Left renal pelvis (tissue), 4 donors: ENCODE measurements at places on chromosomes 3 and 15. TPM values are rescaled to one million over a fixed set of nuclear protein-coding genes. Genes with fewer than 3 reads are reported as not detected.

GRCh38 chr15:55587321-55588069, 650 bp downstream of the PYGO1 start:
- DNase-seq = no peak

GRCh38 chr3:30604558-30604957, 1.8 kb upstream of the TGFBR2 start:
- DNase-seq = no peak

GRCh38 chr15:37112171-37112570, 11.8 kb upstream of the MEIS2 start:
- DNase-seq = no peak

DNA sequence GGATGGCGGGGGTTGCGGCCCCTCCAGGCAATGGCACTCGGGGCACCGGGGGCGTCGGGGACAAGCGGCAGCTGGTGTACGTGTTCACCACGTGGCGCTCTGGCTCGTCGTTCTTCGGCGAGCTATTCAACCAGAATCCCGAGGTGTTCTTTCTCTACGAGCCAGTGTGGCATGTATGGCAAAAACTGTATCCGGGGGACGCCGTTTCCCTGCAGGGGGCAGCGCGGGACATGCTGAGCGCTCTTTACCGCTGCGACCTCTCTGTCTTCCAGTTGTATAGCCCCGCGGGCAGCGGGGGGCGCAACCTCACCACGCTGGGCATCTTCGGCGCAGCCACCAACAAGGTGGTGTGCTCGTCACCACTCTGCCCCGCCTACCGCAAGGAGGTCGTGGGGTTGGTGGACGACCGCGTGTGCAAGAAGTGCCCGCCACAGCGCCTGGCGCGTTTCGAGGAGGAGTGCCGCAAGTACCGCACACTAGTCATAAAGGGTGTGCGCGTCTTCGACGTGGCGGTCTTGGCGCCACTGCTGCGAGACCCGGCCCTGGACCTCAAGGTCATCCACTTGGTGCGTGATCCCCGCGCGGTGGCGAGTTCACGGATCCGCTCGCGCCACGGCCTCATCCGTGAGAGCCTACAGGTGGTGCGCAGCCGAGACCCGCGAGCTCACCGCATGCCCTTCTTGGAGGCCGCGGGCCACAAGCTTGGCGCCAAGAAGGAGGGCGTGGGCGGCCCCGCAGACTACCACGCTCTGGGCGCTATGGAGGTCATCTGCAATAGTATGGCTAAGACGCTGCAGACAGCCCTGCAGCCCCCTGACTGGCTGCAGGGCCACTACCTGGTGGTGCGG, 1.9 kb downstream of the CHST2 start:
- no peak for DNase-seq

- no peak for DNase-seq
These were observed 17.6 kb downstream of the RSRC1 start for GRCh38 chr3:158127250-158128219.

GRCh38 chr3:100994187-100994586, 966 bp upstream of the ABI3BP start:
- DNase-seq = no peak

DNA sequence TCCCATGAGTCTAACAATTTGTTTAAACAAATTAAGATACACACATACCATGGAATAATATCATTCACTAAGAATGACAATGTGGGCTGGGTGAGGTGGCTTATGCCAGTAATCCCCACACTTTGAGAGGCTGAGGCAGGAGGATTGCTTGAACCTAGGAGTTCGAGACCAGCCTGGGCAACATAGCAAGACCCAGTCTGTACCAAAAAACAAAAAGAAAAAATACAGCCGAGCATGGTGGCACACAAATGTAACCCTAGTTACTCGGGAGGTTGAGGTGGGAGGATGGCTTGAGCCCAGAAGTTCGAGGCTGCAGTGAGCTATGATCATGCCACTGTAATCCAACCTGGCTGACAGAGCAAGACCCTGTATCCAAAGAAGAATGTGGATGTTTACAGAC, 4.0 kb upstream of the ZNF710 start:
- DNase-seq = no peak

- no peak for DNase-seq
These were observed 275.0 kb downstream of the NFKBIZ start for GRCh38 chr3:102124282-102124681.

DNA sequence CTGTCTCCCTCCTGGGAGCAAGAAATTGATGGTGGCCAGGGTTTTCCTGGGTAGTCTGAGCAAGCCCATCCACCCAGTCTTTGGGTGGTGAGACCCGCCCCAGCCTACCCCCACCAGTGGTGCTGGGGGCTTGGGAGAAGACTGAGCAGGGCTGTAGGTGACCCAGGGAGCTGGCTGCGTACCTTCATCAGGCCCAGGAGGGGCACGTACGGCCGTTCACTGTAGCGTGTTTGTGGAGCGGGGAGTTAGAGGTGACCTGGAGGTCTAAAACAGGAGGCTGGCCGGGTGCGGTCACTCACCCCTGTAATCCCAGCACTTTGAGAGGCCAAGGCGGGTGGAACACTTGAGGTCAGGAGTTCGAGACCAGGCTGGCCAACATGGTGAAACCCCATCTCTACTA, 11.5 kb downstream of the LOXL1 start:
- no peak for DNase-seq

DNA sequence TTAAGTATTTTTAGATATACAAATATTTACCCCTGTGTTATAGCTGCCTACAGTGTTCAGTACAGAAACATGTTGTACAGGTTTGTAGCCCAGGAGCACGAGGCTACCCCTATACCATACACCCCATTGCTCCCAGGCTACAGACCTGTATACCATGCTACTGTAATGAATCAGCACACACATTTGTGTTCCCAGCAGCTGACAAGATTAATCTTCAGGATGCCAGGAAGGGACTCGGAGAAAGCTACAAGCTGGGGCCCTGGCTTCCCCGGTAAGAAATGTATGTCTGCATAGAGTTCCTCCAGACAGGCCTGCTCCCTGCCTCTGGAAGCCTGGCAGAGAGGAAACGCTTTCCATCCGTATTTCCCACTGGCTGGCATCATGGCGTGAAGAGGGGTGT, 136.5 kb downstream of the XXYLT1 start:
- no peak for DNase-seq

DNA sequence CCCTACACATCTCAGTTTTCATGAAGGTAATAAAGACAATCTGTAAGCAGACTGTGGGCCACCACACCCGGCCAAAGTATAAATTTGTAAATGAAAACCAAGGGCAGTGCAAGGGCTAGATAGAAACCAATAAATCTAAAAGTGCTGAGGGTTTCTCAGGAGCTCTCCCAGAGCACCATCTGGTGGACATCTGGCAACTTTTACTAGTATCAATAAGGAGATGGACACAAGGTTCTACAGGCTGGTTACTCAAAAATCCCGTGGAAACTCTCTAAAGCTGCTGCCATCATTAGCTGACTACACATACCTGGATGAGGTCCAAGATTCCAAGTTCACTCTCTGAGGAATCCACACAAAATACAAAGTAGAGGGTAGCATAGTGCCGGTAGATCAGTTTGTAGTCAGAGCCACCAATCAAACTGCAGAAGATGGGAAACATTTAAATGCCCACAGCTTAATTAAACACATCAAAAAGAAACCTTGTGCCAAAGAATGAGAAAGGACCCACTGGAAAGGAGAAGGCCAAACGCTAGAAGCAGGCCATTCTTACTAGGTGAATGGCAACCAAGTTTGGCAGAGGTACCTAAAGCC, 5.5 kb downstream of the AP3S2 start:
- DNase-seq = no peak

DNA sequence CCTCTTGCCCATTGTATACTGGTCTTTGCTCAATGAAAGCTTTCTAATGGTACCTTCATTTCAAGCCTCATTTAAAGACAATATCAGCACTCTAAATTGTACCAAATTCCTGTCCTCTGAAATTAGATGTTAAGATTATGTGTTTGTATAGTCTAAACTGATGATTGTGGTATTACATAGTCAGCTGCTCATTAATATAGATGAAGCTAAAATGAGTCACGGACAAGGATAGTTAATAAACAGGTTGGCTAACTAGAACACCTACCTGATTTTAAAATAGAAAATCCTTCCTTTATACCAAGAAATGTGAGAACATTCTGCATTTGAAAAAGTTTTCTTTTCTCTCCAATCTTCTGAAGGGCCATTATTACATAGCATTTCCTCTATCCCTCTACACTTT, 2.9 kb downstream of the PRKCI start:
- no peak for DNase-seq

DNA sequence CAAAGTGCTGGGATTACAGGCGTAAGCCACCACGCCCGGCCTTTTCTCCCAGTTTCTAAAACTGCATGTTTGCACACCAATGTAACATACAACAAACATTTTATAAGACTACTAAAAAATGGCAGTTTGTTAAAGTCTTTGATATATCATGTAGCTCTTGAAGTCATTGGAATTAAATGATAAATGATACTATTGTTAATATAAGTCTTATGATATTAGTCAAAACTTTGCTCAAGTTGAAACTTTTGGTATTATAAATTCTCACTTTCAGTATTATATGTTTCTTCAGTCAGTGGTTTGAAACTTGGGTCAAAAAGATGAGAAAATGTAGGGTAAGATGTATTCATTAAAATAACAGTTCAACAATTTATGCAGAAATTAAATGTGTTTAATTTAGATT, 117.6 kb upstream of the TBL1XR1 start:
- no peak for DNase-seq

DNA sequence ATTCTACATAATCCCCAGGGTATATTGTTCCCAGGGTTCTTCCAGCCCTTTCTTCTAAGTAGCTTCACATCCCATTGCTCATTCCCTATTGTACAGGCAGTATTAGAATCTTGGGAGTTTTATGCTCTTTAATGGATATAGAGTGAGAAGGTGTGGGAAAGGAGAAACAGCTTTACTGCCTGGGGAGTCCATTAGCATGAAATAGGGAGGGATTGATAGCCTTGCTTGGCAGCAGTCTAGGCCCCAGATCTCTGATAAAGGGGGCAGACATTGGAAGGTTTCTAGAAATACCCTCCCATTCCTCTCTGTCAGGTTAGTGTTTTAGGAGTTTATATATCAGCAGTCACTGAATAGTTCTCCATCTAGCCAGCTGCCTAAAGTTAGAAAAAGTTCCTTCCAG, 334.3 kb downstream of the UNC13C start:
- no peak for DNase-seq

DNA sequence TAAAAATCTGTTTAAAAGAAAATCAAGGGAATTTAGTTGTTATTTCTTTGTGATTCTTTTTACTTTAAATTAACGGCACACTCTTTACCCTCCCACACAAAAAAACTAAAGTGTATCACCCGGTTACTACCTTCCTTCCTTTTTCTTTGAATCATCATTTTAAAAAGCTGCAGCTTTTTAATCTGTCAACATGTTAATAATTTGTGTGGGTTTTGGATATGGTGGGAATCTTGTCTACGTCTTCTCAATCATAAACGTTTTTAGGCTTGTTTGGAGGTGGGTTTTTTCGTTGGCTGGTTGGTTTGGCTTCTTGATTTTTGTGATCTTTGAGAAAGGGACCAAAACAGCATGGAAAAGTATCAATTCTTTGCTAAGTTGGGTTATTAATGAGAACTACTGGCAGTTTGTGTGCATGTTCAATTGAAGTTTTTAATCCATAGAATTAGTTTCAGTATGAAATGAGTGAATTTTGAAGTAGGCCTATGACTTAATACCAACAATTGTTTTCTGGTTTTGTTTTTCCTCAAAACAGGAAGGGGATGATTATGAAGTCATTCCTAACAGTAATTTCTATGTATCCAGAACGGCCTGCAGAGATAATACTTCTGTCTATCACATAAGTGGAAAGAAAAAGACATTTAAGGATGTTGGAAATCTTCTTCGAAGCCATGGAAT, 4.5 kb downstream of the SMC4 start:
- no peak for DNase-seq

- no peak for DNase-seq
These were observed 356.8 kb downstream of the FOXP1 start for GRCh38 chr3:71226565-71227269.

GRCh38 chr3:37635251-37635650, 226.4 kb upstream of the CTDSPL start:
- DNase-seq = no peak

DNA sequence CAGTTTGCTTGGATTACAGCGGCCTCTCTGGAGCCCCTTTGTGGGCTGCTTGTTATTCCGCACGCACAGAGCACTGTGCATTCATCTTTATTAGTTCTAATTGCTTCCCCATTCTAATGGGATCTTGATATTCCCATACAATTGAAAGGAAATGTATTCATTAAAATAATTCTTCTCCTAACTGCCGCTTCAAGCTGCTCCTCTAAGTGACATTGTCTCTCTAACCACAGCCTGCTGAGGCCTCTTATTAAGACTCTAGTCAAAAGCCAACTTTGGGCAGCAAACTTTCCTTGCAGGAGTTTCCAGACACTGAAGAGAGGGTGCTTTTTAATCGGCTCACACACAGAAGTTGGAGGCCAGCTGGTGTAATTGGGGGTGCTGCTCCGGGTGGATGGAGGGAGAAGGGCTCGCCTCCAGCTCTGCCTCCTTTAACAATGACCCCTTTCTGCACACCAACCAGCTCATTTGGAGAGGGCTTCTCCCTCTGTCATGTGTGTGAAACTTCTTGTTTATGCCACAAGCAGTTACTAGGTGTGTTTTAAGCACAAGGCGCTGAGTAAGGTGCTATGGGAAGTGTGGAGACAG, 5.6 kb upstream of the MAGEF1 start:
- no peak for DNase-seq

- no peak for DNase-seq
These were observed 29.1 kb upstream of the ST6GAL1 start for GRCh38 chr3:186901135-186901734.

- no peak for DNase-seq
These were observed 633 bp downstream of the IGSF10 start for GRCh38 chr3:151460228-151460627.

- DNase-seq = no peak
These were observed 9.8 kb upstream of the RPP14 start for GRCh38 chr3:58296269-58296668.

DNA sequence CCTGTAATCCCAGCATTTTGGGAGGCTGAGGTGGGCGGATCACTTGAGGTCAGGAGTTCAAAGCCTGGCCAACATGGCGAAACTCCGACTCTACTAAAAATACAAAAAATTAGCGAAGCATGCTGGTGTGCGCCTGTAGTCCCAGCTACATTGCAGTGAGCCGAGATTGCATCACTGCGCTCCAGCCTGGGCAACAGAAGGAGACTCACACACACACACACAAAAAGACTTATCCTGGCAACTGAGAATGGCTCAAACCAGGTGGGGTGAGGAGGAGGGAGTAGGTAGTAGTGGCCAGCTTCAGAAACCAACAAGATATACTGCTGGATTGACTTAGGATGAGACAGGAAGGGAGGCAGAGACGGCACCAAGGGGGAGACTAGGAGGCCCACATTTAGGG, 53.4 kb upstream of the APEH start:
- DNase-seq = no peak

- DNase-seq = no peak
These were observed 399.9 kb downstream of the PDCD6IP start for GRCh38 chr3:34198309-34198708.

GRCh38 chr3:67000009-67000408, 1.9 kb downstream of the KBTBD8 start:
- no peak for DNase-seq

The MAGEL2 gene
- 6.8 TPM for polyA plus RNA-seq

The STARD9 gene
- polyA plus RNA-seq = 18.7 TPM

The CPEB1 gene
- polyA plus RNA-seq = 1.7 TPM

The C3orf22 gene
- polyA plus RNA-seq = not detected

The ETV5 gene
- polyA plus RNA-seq = 30.7 TPM

The IGSF10 gene
- polyA plus RNA-seq = 0.89 TPM

The TFG gene
- 161 TPM for polyA plus RNA-seq

The NR1I2 gene
- 0.60 TPM for polyA plus RNA-seq

The MORC1 gene
- 0.59 TPM for polyA plus RNA-seq

The KBTBD8 gene
- 1.3 TPM for polyA plus RNA-seq

The SEMA7A gene
- 5.9 TPM for polyA plus RNA-seq

The RBP2 gene
- 0.96 TPM for polyA plus RNA-seq

The ADAMTSL3 gene
- 40.2 TPM for polyA plus RNA-seq

The LRRC31 gene
- 0.07 TPM for polyA plus RNA-seq

The ESYT3 gene
- polyA plus RNA-seq = 1.9 TPM
